ENCODE measurements at places on chromosomes 5 and 9. TPM values are rescaled to one million over a fixed set of nuclear protein-coding genes. Genes with fewer than 3 reads are reported as not detected.

DNA sequence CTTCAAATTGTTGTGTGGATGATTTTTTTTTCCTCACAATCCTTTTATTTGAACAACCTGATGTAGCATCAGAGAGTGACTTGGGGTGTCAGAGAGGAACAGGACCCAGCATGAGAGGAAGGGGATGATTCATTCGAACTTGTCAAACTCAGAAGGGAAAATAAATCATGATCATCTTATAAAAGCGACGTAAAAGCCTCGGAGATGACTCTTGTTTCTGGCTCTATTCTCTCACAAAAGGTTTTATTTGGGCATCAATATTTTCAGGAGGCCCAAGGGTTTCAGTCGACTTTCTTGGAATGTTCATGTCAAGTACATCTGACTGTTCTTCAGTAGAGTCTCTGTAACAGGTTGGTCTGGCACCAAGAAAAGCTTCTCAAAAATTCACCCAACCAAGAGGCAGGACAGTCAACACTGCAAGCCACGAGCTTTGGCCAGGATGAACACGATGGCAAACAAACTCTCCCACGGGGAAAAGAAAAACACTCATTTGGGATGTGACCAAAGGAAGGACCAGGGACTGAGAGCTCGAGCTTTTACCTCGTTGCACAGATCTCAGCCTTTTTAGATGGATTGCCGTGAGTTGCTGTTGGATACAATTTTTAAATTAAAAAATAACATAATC, 55.1 kb downstream of the ANKH start:
- no peaks in the 10 kb centered on the region for H3K4me1 ChIP-seq
- H3K4me3 ChIP-seq: no peak overlapping the region
- DNase-seq: no peak
- H3K36me3 ChIP-seq: no peaks in the 10 kb centered on the region
- no peaks in the 10 kb centered on the region for H3K27me3 ChIP-seq

DNA sequence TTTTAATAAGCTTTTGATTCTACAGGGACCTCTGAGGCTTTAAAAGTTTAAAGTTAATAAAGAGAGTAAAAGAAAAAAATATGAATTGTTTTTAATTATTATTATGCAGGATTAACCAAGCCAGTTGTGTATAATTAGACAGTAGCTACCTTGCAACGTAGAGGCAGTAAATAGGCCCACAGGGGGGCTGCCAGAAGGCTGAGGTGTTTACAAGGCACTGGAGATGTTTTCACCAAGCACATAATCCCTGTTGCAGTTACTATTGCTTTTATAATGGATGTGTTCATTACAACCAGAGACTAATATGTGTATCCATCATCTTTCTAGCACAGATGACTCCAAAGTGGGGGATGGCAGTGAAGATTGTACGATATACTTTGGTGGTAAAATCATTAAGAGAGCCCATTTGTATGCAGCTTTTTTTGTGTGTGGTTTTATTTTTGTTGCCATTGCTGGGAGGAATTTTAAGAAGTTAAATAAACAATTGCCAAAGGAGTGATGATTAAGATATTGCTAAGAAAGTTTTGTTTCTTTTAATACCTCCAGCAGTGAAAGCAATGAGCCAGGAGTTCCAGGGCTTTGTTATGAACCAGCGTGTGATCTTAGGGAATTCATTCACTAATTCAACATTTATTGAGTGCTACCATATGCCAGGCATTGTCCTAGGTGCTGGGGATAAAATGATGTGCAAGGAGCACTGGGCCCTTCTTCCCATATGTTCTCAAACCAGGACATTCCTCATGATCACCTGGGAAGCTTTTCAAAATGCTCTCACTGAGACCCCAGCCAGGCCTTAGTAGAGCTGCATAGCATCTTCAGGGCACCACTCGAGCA, 138.7 kb upstream of the EFNA5 start:
- no peaks in the 10 kb centered on the region for H3K36me3 ChIP-seq
- H3K4me3 ChIP-seq: no peak overlapping the region
- H3K4me1 ChIP-seq: no peaks in the 10 kb centered on the region
- H3K27ac ChIP-seq: no peak overlapping the region

GRCh38 chr9:2209400-2209799, 194.3 kb downstream of the SMARCA2 start:
- H3K27me3 ChIP-seq: no peaks in the 10 kb centered on the region
- H3K4me1 ChIP-seq: no peaks in the 10 kb centered on the region
- DNase-seq: no peak
- H3K27ac ChIP-seq: no peak overlapping the region

DNA sequence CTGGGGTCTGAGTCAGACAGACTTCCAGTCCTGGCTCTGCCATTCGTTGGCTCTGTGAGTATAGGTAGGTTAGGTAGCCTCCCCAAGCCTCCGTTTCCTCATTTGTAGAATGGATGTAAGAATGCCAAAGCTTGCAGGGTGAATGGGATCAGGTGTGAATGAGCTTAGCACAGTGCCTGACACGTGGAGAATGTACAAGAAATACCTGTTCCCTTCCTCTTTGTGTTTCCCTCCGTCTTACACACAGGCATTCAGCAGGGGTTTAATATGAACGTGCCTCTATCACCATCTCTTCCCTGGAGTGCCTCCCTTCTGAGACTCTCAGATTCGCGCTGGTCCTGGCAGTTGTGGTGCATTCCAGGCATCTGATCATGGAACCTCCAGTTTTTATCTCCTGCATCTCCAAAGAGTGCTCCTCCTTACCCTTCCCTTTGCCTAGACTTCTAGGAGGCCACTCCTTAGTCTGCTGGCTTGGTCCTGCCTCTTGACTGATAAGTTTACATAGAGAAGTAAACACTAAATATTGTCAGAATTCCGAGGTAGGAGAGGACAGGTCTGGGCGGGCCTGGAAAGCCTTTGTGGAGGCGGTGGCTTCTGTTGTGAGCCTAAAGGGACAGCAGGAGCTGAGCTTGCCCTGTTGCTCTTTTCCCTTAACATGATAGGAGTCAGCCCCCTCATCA, 199.4 kb downstream of the AOPEP start:
- H3K27ac ChIP-seq: no peak overlapping the region
- no peak overlapping the region for H3K4me3 ChIP-seq
- DNase-seq: no peak
- no peaks in the 10 kb centered on the region for H3K36me3 ChIP-seq
- no peaks in the 10 kb centered on the region for H3K27me3 ChIP-seq

The KIF4B gene
- total RNA-seq: not detected

The PLAC8L1 gene
- total RNA-seq: not detected

GRCh38 chr9:137302118-137302448, at the start of gene NRARP:
TSS of gene NRARP (minus strand) at chr9:137302271. CDS start at chr9:137301928, 343 bp downstream.
- peak within 1 kb of the TSS; percentile 95 for H3K27ac ChIP-seq
- no peaks in the 10 kb centered on the region for H3K36me3 ChIP-seq
- H3K27me3 ChIP-seq: no peaks in the 10 kb centered on the region
- peak within 1 kb of the TSS; percentile 54 for H3K4me3 ChIP-seq
- DNase-seq: peak; percentile 92

DNA sequence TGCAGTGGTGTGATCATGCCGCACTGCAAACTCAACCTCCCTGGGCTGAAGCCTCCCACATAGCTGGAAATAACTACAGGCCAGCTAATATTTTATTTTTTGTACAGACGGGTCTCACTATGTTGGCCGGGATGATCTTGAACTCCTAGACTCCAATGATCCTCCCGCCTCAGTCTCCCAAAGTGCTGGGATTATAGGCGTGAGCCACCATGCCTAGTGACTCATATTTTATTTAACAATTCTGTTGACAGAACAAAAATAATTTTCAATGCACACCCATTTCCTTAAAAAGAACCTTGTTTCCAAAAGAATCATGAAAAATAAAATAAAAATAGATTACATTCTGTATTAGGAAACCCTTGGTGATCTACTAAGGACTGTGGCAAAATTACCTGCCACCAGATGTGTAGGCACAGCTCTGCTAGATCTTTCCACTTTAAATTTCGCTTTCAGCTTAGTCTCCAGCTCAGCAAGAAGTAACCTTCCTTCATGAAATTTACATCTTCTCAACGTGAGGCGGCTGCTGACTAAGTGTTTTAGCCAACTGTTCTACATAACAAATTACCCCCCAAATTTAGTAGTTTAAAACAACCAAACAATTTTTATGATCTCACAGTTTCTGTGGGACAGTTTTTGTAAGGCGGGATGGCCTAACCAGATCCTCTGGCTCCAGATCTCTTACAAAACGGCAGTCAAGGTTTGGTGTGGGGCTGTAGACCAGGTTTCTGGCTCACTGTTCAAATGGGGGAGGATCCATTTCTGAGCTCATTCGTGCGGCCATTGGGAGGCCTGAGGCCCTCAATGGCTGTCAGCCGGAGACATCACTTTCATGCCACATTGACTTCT, 32.6 kb upstream of the GOLPH3 start:
- H3K27ac ChIP-seq: no peak overlapping the region
- H3K36me3 ChIP-seq: no peaks in the 10 kb centered on the region
- H3K27me3 ChIP-seq: no peaks in the 10 kb centered on the region
- DNase-seq: no peak

- no peaks in the 10 kb centered on the region for H3K27me3 ChIP-seq
- peaks cover 9% of the 10 kb centered on the region for H3K4me1 ChIP-seq
- no peak overlapping the region for H3K27ac ChIP-seq
- DNase-seq: no peak
- H3K36me3 ChIP-seq: no peaks in the 10 kb centered on the region
These were observed 34.4 kb downstream of the ALG2 start for GRCh38 chr9:99187311-99187710.

- no peak for DNase-seq
- H3K4me1 ChIP-seq: peaks cover 24% of the 10 kb centered on the region
- H3K27ac ChIP-seq: no peak overlapping the region
- H3K36me3 ChIP-seq: no peaks in the 10 kb centered on the region
These were observed 317.3 kb downstream of the GADD45G start for GRCh38 chr9:89922099-89922498.

Data from body of pancreas (tissue), 4 donors.